HuH-7 (cell line): ENCODE measurements at places on chromosomes 11 and 22.
A peak's percentile ranks its signal among the peaks of the same experiment; 100 is the strongest.

GRCh38 chr22:22201185-22201929 lies 43.2 kb upstream of the VPREB1 start:
- peak; percentile 43 for DNase-seq

GRCh38 chr22:23550049-23550650 lies 29.9 kb downstream of the IGLL1 start:
- DNase-seq: no peak

DNA sequence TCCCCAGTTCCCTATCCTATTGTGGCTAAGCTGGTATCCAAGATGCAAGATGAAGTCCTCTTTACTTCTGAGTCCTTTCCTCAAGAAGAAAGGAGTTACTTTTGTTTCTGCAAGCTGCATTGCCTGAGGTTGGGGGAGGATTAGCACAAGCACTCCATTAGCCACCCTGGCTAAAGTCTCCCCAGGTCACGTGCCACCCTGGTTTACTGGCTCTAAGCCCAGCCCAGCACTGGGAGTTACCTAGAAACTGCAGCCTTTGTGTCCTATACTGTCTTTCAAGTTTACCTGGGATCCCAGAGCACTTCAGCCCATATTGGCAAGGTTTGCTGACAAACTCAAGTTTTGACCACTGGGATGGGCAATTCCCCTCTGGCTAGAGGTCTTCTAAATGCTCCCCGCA lies 78.4 kb upstream of the DBX1 start:
- DNase-seq: no peak

GRCh38 chr11:70333261-70333660 lies 62.8 kb downstream of the PPFIA1 start:
- no peak for DNase-seq

DNA sequence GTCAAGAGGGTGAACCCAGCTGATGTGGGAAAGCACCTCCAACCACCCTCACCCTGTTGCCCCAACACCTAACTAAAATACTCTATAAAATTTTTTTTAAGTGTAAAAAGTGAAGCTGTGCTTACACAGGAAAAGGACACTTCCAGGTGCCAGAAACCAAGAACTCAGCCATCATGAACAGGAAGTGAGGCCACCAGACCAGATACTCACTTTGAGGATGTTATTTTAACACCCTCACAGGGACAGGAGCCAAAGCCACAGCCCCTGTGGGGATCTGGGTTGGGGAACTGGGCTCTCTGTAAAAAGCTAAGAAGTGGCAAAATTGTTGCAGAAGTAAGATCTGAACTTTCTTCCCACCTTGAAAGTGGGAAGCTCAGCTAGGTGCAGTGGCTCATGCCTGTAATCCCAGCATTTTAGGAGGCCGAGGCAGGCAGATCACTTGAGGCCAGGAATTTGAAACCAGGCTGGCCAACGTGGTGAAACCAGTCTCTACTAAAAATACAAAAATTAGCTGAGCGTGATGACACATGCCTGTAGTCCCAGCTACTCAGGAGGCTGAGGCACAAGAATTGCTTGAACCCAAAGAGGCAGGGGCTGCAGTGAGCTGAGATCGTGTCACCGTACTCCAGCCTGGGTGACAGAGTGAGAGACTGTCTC lies 3.8 kb downstream of the RSPH14 start:
- DNase-seq: no peak

- no peak for DNase-seq
Observed at GRCh38 chr11:26623076-26623659, 51.1 kb upstream of the MUC15 start.

DNA sequence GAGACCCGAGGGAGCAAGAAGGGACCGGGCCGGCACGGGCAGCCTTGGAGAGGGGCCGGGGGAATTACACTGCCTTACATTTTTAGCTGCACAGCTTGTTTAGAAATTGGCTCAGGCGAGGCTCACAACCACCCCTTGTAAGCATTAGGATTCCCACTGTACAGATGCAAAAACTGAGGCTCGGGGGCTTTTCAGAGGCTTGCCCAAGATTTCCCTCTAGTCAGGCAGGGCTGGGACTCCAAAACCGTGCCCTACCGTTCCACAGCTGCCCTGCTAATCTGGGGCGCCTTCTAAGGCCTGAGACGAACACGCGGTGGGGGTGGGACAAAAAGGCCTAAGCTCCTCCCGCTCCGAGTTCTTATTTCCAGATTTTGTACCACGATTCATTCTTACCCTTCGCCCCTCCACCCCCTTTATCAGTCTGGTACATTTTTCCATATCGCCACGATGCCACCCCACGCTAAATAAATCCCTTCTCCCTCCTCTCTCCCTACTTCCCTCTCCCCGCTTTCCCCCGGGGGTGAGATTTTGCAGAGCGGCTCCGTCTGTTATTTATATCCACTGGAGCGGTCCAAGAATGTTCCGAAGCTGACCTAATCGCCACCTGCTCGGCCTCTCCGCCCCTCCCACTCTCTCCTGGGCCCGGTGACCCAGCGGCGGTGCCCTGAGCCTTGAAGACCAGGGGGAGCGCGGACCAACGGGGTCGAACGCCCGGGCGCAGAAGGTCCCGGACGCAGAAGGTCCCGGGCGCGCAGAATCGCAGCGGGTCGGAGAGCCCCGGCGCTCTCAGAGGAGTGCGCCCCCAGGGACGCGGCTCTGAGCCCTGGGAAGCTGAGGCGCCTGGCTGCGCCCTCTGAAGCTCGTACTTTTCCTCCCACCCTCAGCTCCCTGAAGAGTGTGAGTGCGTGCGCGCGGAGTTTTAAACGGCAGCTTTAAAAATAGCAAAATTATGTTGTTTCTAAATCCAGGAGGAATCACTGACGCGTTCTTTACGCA lies 764 bp upstream of the PACSIN3 start:
- DNase-seq: peak; percentile 66

DNA sequence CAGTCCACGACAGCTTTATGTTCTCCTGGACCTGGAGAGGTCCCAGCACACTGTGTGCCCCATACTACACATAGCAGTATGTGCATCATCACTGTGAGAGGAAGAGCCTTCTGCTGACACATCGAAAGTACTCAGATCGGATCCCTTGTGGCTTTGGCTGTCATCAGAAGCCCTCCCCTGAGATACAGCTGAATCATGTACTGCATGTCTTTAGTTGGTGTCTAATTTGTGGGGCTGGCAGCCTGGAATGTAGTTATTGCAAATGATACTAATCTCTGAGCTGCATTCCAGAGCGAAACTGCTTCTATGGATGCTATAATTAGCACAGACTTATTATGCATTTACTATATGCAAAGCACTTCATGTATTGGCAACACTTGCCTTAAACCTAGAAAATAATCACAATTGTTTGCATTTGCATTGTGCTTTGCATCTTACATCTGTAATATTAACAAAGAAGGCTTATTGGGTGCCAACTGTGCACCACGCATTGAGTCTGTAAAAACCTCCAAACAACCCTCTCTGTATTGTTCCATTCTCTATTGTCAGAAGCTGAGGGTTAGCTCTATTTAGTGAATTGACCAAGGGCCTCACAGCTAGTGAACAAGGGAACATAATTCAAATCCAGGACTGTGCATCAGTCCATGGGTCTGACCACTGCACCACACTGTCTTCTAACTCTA lies 89.2 kb upstream of the CRTAM start:
- DNase-seq: no peak

- no peak for DNase-seq
Observed at GRCh38 chr11:63879598-63880402, 37.2 kb downstream of the RCOR2 start.

- no peak for DNase-seq
Observed at GRCh38 chr11:5553343-5553742, 5.0 kb upstream of the OR52H1 start.

GRCh38 chr11:87970762-87971161 lies 204.5 kb downstream of the RAB38 start:
- DNase-seq: no peak

GRCh38 chr11:85826116-85826855 lies 15.3 kb upstream of the SYTL2 start:
- DNase-seq: peak; percentile 25

DNA sequence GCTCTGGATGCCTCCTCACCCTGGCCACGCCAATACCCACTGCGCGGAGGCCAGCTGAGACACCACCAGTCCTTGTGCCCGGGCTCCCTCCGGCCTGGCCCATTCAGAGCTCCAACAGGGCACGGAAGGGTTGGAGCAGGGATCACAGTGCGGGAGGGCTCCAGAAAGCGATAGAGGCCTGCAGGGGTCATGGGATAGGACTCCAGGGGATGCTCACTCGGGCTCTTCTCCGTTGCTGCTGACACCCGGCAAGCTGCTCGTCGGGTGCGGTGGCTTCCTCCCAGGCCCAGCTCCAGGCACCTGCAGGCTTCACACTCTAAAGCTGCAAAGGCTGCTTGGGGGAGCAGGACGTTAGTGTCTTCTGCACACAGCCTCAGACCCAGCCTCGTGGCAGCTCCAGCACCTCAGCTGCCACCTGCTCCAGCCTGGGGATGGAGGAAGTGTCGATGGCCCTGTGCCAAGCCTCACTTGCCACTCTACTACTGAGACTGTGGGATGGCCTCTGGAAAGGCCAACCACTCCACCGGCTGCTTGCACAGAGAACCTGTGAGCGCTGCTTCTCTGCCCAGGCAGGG lies 10.6 kb downstream of the WNT7B start:
- DNase-seq: no peak

DNA sequence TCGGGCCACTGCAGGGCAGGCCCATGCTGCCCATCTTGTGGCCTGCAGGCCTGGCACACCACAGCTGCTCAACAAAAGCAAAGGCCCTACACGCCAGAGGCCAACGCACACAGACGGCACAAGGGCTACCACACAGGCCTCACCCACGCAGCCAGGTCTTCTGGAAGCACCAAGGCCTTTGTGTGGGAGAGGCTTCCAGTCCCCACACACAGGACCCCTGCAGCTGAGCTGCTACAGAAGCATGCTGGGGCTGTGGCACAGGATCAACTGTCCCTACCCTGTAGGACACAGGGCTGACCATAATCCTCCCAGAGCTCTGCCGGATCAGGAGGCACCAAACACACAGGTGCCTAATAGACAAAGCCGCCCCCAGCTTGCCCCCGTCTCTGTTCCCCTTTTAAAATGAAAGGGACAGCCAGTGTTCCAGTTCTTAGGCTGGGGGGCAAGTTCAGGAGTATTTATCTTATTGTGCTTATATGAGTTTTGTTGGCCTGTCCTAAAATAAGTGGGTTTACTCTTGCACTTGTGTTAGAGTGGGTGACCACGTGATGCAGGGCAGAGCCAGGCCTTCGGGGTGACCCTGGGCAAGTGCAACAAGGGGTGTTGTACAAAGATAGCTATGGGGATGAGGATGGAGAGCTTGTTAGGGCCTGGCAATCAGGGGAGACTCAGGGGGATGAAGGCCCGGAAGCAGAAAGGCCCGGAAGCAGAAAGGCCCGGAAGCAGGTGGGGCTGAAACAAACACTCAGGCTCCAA lies 5.4 kb downstream of the TTLL12 start:
- no peak for DNase-seq
